ENCODE measurements at places on chromosomes 7 and 10.
A peak's percentile ranks its signal among the peaks of the same experiment; 100 is the strongest.

DNA sequence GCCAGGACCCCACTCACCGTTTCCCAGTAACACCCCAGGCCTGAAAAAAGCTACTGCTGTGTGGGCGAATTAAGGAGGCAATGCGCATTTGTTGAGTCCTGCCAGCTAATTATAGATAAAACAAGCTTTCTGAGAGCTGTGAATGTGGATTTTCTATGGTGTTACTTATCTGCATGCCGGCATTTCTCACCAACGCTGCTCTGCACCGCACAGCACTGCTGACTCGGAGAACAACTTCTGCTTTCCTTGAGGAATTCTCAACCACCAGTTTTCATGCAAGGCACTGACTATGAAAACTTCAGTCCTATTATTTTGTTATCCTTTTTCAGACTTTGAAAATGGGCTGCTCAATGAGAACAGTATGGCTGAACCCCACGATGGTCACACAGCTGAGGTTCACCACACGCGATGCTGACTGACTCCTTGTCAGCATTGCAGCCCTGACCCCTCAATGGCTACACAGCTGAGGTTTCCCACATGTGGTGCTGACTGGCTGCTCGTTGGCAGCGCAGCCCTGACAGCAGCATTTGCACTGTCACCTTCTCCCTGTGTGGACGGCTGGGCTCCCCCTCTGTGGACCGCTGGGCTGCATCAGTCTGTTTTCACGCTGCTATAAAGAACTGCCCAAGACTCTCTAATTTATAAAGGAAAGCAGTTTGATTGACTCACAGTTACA, 190.6 kb downstream of the DIP2C start:
- no peak for DNase-seq

- no peak for DNase-seq
Measured at GRCh38 chr7:26735976-26736600, 128.3 kb downstream of the SKAP2 start.

GRCh38 chr7:101743995-101744360, 73.4 kb upstream of the CUX1 start:
- DNase-seq = no peak

DNA sequence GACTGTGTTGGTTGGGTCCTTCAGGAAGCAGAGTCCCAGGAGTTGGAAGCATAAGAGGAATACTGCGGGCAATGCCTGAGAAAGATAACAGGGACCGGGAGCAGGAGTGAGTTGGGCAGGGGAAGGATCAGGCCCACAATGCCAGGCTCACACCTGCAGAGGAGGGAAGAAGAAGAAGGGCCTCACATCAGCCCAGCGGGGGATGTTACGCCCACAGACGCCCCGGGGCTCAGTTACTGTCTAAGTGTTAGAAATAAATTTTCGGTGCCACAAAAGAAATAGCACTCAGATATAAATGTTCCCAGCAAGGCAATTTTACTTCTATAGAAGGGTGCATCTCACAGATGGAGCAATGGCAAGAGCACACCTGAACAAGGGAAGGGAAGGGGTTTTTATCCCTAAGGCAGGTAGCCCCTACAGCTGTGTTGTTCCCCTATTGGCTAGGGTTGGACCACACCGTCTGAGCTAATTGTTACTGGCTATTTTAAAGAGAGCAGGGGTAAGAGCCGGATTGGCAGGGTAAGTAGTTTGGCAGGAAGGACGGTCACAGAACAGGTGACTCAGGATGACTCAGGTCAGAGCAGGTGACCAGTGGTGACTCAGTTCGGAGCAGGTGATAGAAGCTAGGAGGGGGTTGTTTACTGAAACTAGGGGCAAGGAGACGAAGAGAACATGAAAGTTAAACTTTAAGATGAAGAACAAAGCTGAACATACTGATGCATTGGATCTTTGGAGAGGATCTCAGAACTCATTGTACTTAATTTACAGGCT, at the start of gene NOS3:
Gene NOS3, plus strand, starts transcription at position 602 of the 771 bp plus-strand sequence. CDS start 2,787 bp downstream, outside the sequence.
- DNase-seq = no peak

GRCh38 chr7:77794000-77794399, 4.2 kb downstream of the TMEM60 start:
- no peak for DNase-seq

GRCh38 chr7:149196705-149197171, 1.4 kb downstream of the ZNF282 start:
- DNase-seq = no peak

GRCh38 chr7:156380261-156380660, 260.3 kb upstream of the RNF32 start:
- DNase-seq = no peak

- no peak for DNase-seq
Measured at GRCh38 chr7:127391591-127392181, 822 bp downstream of the ZNF800 start.

DNA sequence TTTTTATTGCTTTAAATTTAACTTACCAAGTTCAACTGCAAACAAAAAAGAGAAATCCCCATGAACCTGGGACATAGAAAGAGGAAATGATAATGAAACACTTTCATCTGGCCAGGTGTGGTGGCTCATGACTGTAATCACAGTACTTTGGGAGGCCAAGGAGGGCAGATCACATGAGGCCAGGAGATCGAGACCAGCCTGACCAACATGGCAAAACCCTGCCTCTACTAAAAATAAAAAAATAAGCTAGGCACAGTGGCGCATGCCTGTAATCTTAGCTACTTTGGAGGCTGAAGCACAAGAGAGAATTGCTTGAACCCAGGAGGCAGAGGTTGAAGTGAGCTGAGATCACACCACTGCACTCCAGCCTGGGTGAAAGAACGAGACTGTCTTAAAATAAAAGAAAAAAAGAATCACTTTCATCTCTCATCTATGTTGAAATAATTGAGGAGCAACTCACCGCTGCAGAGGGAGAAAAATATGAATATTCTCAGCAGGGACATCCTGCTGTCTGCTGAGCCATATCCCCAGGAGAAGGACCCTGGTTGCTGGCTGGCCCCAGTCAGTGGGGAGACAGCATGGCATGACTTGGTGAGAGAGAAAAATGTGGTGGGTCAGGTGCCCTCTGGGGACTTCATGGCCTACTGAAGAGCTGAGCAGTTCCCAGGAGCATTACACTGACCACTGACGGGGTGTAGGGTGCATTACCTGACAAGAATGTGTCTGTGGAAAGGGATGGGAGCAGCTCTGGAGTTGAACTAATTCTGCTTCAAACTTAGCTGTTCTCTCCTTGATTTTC, 22.8 kb upstream of the TARP start:
- DNase-seq = no peak

DNA sequence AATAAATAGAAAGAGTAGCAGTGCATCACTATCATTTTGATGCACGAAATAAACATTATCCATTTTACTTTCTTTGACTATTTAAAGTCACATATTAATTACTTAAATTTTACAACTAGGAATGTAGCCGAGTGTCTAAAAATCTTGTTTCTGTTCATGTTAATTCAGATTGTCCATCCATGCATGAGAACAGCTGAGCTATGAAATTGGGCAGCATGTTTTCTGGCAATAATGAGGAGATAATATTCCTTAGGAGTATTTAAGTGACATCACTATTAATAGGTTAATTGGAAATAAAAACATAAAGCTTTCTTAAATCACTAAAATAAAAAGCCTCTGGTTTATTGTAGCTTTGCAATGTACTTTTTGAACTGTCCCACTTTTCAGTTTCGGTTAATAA, 293.8 kb downstream of the PHTF2 start:
- no peak for DNase-seq

DNA sequence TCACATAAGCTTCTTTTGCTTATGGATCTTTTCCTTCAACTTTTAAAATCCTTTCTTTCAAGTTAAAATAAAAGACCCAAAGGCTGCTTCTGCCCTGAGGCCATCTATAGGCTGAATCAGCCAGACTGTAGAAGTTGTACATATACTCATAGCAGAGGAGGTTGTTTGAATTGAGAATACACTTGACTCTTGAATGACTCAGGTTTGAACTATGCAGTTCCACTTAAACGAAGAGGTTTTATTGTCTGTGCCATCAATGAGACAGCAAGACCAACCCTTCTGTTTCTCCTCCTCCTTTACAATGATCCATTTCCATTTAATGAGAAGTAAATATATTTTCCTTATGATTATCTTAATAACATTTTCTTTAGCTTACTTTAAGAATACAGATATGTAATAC, 5.8 kb downstream of the ZNF365 start:
- no peak for DNase-seq

DNA sequence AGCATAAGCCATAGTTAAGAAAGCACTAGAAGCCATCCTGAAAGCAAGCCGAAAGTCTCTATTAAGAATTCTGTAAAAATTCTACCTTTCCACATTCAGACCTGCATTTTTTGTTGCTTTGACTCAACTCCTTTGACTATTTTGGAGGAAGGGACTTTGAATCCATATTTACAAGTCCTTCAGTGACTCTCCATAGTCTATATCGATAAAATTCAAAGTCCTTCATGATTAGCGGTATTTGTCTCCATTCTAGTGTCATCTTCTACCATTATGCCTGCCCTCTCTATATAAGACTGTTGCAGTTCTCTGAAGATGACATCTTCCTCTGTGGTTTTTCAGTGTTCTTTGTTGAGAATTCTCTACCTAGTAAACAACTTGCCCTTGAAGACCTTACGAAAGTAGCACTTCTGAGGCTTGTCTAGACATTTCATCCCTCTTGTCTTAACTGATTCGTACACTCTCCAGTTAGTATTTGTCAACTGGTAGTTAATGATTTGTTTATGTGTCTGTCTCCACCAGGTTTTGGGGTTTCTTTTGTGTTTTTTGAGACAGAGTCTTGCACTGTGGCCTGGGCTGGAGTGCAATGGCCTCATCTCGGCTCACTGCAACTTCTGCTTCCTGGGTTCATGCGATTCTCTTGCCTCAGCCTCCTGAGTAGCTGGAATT, 1.7 kb downstream of the CCSER2 start:
- no peak for DNase-seq

DNA sequence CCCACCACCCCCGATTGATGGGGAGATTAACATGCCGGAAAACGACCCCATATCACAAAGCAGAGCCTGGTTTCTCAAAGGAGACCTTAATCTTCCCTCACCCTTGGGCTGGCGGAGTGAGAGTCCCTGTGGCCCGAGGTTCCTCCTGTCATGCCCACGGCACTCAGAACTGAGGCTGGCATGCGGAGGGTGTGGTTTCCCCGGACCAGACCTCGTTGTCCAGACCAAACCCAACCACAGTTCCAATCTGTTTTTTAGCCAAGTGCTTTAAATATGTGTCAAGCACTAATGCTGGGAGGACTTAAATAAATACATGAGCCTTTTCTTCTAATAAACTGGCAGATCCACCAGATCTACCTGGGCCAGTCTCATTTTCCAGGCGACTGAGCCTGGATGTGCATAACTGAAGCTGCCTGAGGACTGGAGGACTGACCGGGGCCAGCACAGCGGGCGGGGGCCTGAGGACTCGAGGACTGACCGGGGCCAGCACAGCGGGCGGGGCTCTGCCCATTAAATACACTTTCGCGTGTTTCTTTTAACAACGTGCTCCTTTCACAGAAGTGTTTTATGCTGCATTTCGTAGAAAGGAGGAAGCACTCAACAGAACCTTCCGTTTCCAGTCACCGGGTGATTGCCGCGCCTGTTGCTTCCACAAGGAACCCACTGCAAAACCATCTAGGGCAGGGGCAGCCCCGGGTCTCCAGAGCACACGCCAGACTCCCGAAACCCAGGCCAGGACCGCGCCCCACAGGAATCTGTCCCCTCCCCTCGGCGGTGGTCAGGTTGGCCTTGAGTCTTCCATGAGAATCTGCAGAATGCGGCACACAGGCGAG, 334.6 kb downstream of the PTPRN2 start:
- DNase-seq = peak; percentile 4

DNA sequence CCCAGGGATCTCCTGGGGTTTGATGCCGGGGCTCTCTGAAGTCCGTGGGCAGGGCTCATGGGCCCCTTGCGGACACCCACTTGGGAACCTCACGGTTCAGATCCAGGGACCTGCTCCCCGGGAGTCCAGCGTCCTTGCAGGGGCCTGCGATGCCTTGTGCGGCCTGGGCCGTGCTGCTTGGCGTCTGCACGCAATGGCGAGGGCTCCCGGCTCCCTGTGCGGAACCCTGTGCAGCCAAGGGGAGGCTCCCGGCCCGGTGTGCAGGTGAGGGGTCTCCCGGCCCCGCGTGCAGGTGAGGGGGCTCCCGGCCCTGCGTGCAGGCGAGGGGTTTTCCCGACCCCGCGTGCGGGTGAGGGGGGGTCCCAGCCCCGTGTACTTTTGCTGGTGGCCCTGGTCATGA, 146.7 kb downstream of the DNAJB6 start:
- no peak for DNase-seq

DNA sequence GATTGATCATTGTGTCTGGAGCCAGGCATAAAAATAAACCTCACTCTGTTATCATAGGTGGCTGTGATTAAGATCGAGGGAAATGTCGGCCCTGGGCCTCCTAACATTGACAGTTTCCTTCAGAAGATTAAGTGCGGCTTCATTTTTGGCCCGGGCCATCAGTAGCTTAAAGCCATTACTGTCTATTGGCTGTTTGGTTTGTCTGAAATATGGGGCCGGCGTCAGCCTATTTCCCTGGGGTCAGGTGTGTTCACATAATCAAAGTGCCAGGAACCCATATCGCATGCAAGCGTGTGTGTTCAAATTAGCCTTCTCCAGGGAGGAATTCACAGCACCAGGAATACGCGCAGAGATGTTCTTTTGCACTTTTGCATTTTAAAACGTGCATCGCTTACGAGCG, 114.7 kb downstream of the CUX1 start:
- DNase-seq = no peak

DNA sequence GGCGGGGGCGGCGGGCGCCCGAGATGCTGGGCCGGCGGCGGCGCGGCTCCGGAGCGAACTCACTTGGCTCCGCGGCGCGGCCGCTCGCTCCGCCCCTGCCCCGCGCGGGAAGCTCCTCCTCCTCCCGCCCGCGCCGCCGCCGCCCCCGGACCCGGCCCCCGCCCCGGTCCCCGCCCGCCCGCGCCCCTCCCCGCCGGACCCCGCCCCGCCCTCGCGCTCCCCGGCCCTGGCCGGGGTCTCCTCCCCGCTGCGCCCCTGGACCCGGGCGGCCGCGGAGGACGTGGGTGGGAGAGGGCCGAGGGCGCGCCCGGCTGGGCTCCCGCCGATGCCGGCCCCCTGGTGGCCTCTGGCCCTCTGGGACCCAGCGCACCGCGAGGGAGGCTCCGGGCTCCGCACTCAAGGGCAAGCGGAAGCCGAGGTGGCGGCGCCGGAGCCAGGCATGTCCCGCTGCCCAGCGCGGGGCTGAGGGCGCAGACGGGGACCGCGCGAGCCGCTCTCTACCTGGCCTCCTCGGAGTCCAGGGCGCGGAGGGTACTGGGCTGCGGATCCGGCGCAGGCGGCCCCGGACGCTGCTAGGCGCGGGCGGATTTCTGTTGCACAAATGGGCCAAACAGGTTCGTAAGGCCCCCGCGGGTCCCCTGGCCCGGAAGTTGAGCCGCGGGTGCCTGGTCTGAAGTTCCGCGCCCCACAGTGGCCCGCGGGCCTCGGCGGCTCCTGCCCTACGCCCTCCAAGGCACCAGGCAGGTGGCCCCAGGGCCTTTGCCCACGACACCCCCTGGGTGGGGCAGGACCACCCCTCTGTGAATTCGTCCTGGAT, at the start of gene TCERG1L:
Gene TCERG1L, minus strand, starts transcription at position 61 of the 817 bp plus-strand sequence. CDS start 86 bp downstream, outside the sequence.
- DNase-seq = no peak

- no peak for DNase-seq
Measured at GRCh38 chr10:108877095-108877561, 1046.2 kb downstream of the XPNPEP1 start.

GRCh38 chr7:54705436-54705835, 53.6 kb downstream of the SEC61G start:
- no peak for DNase-seq

GRCh38 chr10:124280916-124281315, 137.8 kb downstream of the OAT start:
- DNase-seq = no peak

GRCh38 chr7:112610636-112611035, 129.8 kb downstream of the LSMEM1 start:
- no peak for DNase-seq
